ENCODE measurements at places on chromosomes 1 and 21. TPM values are rescaled to one million over a fixed set of nuclear protein-coding genes. Genes with fewer than 3 reads are reported as not detected.

KRTAP19-1 gene
- not detected for total RNA-seq

AMY2A gene
- not detected for total RNA-seq

PADI1 gene
- 0.05 TPM for total RNA-seq

C1orf216 gene
- total RNA-seq = 25.2 TPM

NUDT4B gene
- 28.2 TPM for total RNA-seq

FAM177B gene
- not detected for total RNA-seq

HNRNPU gene
- total RNA-seq = 395 TPM

VAV3 gene
- 63.2 TPM for total RNA-seq

LIPI gene
- total RNA-seq = not detected

TIMM17A gene
- 67.0 TPM for total RNA-seq

SLC35D1 gene
- 5.9 TPM for total RNA-seq

UTP11 gene
- 47.0 TPM for total RNA-seq

PODN gene
- total RNA-seq = not detected

NOS1AP gene
- total RNA-seq = 0.70 TPM

APCS gene
- not detected for total RNA-seq

BACE2 gene
- total RNA-seq = 696 TPM

CTBS gene
- total RNA-seq = 5.4 TPM

CLCNKB gene
- total RNA-seq = 0.34 TPM

MPL gene
- not detected for total RNA-seq

BEND5 gene
- total RNA-seq = 0.47 TPM

FAM163A gene
- total RNA-seq = 0.05 TPM

FASLG gene
- total RNA-seq = not detected

RPE65 gene
- total RNA-seq = not detected

SLC9C2 gene
- not detected for total RNA-seq

ARHGEF16 gene
- 0.51 TPM for total RNA-seq

Measured in dermis blood vessel endothelial cell (primary cell).